ENCODE measurements at places on chromosomes 4 and X.
A peak's percentile ranks its signal among the peaks of the same experiment; 100 is the strongest.

GRCh38 chrX:15911734-15912550 lies 57.3 kb upstream of the AP1S2 start:
- DNase-seq = no peak

DNA sequence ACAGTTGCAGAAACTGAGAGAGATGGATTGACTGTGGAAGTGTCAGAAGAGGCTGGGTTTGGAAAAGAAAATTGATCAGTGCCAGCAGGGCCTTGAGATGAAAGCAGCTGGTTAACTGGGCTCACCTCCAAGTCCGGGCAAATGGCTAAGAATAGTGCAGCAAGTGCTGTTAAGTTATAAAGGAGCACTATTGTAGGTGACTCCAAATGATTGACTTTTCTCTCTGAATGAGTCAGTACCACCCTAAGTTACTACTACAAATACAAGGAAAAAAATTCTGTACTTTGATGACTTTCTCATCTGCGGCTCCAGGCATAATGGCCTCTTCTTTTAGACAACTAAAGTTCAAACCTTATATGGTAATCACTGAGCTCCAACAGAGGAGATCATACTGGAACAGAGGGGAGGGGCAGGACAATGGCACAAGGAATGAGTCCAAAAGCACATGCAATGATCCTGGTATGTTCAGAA lies 733.4 kb upstream of the INTU start:
- DNase-seq = peak; percentile 56

GRCh38 chrX:21840193-21840545 lies 752 bp downstream of the MBTPS2 start:
- peak; percentile 43 for DNase-seq

DNA sequence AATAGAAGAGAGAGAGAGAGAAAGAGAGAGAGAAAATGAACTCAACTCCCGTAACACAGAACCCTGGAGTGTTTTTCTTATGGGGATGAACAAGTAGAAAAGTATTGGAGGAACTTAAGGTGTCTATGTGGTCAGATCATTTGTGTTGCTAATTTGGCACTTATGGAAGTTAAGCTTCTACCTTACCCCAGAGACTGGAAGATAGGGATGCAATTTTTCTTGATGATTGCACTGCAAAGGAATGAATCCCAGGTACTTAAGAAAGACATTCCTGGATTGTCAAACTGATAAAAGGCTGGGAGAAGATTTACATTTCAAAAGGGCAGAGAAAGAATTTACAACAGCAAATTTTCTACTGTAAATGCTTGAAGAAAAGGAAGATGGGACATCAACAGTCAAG lies 57.2 kb downstream of the MAP9 start:
- DNase-seq = no peak

DNA sequence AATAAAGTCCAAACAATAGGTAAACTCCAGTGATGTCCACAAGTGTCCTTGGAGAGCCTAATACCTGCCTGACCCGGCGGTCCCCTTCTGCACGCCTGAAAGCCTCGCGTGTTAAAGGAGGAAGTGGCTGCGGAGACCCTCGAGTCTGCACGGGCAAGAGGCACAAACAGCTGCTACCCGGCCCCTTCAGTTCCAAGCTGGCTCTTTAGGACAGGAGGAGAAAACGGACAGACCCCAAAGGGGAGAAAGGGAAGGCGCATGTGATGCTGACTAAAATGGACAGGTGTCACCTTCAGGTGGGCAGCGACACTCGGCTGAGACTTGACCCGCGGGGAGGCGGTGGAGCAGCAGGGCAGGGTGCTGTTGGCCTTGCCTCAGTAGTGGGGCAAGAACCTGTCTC lies 102.7 kb upstream of the TENM3 start:
- DNase-seq = no peak

DNA sequence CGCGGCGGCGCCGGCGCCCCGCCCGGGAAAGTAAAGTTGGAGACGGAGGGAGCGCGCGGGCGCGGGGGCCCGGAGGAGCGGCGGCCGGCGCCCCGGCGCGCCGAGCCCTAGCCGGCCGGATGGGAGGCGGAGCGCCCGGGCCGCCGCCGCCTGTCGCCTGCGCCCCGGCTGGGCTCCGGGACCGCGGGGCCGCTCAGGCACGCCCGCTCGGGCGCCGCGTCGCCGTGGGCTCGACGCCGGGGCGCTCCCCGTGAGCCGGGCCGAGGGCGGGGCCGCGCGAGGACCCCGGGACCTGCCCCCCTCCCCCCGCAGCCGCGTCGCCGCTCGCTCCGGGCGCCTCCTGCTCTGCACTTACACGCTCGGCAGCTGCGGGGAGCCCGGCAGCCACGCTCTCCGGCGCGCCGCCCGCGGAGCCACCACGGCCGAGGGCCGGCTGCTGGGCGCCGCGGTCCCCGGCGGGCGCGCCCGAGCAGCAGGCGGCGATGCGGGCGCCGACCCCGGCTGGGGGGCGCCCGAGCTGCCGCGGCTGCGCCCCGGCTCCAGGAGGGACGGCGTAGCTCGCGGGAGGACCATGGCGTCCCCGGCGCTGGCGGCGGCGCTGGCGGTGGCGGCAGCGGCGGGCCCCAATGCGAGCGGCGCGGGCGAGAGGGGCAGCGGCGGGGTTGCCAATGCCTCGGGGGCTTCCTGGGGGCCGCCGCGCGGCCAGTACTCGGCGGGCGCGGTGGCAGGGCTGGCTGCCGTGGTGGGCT lies at the start of gene ADRA2C:
ADRA2C (plus strand) TSS at position 350 of the 749 bp plus-strand sequence; CDS start at position 572, 222 bp downstream.
- no peak for DNase-seq

Data from NCI-H2171 treated with DMSO at 0.1 percent for 48 hours (cell line).